AG09319 (cell line): ENCODE measurements at places on chromosomes 5 and 9.

DNA sequence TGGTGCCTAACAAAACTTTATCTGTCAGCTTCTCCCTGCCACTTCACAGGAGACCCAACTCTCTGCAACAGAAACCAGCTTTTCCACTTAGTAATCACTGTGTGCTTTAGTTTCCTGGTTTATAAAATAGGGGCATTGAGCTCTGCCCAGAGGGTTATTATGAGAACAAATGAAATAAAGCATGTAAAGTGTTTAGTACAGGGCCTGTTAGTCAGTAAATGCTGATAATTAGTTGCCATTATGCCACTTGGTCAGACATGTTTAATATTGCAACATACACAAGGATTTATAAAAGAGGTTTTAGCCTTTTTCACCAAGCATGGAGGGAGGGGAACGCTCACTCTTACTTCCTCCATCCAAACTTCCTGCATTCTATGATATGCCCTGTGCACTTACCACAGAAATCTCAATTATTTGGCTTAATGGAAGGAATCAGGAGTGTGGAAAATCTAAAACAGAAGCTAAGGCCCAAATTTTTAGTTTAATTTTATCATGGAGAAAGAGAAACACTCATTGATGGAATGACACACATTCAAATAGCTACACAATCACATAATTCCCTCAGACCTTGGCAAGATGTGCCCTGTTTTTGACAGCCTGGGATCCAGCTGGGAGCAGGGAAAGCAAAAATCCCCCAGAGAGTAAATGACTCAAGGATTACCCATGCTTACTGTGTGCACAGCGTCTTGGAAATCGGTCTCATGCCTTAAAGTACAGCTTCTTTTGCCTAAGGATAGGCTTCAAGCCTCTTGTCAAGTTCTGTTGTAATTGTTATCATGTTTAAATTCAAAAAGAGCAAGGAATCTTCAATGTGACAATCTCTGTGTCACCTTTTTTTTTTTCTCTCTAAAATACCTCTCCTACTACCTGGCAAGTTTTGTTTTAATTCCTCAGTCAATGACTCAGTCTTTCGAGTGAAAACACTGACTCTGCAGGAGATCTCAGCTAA is 34.0 kb downstream of the ZNF474 start:
- peak; percentile 73 for DNase-seq

- DNase-seq: no peak
Observed at GRCh38 chr9:101427957-101428655, 7.5 kb downstream of the ALDOB start.

DNA sequence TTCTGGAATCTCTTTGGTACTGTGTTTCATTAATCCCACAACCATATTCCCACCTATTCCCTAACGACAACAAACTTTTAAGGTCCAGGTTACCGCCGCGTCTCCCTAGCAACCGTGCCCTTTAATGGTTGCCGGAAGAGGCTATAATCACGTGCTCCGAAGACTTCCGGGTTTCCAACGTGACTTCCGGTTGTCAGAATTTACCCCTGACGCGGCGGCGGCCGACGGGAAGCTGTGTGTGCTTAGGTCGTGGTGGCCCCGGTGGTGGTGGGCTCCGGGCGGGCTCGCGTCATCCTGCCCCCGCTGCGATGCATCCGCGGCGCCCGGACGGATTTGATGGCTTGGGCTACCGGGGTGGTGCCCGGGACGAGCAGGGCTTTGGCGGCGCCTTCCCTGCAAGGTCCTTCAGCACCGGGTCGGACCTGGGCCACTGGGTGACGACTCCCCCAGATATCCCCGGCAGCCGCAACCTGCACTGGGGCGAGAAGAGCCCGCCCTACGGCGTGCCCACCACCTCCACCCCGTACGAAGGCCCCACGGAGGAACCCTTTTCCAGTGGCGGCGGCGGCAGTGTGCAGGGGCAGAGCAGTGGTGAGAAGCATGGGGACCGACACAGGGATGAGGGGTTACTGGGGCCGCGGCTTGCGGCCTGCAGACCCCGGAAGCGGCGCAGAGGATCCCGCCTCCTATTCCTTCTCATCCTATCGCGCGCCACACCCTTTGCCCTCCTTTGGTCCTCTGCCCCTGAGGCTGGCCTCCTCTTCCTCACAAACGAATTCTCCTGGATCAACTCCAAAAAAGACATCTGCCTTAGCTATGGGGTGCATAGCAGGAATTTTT is at the start of gene SLC25A46:
Gene SLC25A46, plus strand, starts transcription at position 196 of the 840 bp plus-strand sequence. Its CDS starts 113 bp downstream, at position 309.
- DNase-seq: peak; percentile 52

DNA sequence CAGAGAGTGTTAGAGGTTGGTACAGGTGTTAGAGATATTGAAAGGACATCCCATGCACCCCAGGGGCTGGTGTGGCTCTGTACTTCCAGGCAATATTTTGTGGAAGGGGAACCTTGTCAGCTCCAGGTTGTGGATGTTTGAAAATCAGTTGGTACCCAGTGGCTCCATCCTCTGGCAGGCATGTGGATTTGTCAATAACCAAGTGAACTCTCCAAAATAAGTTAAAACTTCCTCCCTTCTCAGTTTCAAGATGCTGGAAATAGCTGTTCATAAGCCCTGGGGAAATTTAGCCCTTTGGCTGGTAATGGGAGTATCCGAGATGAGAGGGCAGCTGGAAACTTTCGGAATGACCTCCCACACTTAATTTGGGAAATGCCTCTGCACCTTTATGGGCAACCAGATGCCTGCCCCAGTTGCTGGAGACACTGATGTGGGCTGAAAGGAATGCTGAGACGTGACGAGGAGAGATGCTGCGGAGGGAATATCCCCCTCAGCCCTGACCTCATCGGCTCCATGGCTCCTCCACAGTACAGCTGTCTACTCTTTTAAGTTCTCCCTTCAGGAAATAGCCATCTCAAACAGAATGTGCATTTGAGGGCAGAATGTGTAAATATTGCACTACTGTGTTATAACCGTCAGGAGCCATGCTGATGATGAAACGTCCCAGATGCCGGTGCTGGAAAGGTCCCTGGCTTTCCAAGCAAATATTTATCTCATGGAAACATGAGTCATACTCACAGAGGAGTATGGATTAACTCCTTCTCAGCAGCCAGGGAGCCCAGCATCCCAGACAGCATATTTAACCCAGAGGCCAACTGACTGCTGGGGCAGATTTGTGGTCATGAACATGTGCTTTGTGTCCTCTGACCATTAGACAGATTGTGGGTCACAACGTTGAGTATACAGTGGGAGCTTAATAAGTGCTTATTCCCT is 29.5 kb downstream of the TGFBI start:
- DNase-seq: peak; percentile 89

DNA sequence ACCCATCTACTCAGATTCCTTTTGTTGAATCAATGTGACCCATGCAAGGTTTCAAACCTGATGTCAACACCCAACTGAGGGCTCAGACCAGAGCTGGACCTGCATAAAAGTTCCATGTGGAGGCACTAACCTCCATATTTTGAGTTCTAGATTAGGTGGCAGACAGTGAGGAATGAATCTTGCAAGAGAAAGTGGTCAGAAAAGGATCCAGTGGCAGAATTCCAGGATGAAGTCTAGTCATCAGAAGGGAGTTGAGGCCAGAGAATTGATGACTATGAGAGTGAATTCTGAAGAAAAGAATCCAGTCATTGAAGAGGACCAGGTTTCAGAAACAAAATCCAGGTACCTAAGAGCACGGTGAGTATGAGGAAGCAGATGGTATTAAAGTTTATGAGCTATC is 205.1 kb upstream of the RGMB start:
- no peak for DNase-seq

DNA sequence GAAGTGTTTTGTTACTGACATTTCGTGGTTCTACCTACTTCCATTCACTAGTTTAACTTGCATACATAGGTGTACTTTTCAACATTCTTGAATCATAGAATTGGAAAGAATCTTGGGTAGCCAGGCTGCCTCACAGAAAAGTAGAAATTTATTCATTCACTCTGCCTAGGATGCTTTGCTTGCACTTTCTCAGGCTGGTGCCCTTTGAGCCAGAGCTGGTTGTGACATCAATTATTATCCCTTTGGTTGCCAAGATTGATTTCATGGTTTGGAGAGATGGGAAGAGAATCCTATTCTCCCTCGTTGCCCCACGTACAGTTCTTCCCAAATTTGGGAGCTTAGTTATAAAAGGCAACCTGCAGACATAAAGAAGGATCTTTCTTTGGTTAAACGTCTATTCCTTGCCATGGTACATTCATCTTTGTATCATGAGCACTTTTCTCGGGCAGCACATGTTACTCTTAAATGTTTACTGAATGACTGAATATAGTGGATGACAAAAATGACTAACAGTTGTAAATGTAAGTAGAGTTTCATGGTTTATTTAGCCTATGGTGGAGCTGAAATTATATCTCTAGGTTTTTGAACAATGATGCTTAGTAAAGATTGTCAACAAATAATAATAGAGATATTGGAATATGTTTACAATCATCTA is 195.5 kb downstream of the COMMD10 start:
- DNase-seq: no peak

DNA sequence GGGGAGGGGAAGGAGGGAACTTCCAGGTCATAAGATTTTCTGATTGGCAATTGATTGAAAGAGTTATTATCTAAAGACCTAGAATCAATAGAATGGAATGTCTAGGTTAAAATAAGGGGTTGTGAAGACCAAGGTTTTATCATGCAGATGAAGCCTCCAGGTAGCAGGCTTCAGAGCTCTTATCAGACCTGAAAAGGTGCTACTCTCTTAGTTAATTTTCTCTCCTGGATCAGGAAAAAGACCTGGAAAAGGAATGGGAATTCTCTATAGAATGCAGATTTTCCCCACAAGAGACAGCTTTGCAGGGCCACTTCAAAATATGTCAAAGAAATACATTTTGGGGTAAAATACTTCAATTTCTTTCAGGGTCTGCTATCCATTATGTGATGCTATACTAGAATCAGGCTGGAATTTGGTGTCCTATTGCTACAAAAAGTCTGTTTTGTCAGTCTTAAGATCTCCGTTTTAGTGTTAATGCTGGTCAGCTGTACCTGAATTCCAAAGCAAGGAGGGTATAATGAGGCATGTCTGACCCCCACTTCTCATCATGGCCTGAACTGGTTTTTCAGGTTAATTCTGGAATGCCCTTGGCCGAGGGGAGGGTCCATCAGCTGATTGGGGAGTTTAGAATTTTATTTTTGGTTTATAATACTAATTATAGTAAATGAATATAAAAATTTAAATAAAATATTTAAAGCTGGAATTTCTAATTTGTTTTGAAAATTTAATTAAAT is 16.6 kb upstream of the STOM start:
- no peak for DNase-seq

DNA sequence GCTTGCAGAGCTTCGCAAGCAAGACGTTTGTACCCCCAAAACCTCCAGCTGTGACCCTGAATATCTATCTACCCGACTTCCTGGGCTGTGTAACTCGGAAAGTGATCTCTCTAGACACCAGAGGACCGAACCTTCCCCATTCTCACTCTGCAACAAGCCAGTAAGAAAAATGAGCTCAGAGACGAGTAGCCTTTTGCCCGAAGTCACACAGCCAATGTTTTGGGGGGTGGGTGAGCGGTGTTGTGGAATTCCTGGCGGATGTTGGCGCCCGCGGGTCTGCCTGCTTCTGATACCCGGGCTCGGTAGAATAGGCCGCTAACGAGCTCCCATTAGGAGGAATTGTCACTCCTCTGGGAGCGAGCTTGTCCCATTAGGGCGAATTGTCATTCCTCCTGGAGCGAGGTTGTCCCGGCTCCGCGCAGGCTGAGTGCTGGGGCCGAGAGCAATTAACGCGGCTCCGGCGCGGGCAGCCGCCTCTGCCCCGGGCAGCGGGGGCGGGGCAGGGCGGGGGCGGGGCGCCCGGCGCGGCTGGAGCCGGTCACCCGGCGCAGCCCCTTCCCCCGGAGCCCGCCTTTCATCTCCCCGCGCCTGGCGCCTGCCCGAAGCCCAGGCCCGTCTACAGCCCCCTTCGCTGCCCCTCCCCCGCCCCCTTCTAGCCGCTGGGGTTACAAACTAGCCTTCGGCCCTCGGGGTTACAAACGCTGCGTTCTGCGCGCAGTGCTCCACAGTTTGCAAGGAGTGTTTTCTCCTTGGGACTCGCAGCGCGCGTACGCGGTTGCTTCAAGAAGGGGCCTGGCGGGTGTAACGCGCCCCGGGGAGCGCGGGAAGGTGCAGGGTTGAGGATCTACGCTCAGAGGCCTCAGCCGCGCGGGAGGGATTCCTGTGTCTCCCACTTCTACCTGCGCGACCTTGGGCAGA is 3.5 kb upstream of the MSX2 start:
- DNase-seq: no peak

- DNase-seq: no peak
Observed at GRCh38 chr5:155786108-155786507, 540.9 kb upstream of the SGCD start.

GRCh38 chr5:171898386-171898785 is 108.1 kb downstream of the FBXW11 start:
- no peak for DNase-seq

DNA sequence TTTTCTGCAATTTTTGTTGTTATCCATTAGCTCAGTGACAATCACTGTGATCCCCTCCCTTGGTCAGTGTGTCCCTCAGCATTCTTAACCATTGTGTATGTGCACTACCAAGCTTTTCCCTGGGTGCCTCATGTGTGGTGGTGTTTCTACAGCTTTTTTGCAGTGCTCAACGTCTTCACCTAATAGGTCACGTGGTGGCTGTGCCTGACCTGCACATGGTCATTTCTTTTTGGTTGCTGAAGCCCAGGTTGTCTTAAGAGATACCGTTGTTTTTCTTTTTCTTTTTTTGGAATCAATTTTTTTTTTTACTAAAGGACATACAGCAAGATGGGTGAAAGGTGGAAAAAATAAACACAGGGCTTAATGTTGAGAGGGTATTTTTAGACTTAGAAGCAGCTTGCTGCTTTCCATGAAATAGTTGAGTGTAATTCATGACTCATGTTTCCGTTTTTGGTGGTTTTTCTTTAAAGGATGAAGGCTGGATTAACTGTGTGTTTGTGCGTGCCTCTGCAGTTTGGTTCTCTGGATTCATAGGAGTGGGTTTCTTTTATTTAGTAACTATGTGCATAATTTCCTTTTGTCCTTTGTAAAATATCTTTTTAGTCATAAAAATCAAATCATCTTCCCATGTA is 22.2 kb downstream of the SH3GL2 start:
- no peak for DNase-seq

- no peak for DNase-seq
Observed at GRCh38 chr5:41856644-41857491, 13.4 kb downstream of the OXCT1 start.

GRCh38 chr5:52947208-52947607 is 41.9 kb upstream of the ITGA2 start:
- no peak for DNase-seq
